ENCODE measurements at places on chromosomes 7 and 10.
A peak's percentile ranks its signal among the peaks of the same experiment; 100 is the strongest.

DNA sequence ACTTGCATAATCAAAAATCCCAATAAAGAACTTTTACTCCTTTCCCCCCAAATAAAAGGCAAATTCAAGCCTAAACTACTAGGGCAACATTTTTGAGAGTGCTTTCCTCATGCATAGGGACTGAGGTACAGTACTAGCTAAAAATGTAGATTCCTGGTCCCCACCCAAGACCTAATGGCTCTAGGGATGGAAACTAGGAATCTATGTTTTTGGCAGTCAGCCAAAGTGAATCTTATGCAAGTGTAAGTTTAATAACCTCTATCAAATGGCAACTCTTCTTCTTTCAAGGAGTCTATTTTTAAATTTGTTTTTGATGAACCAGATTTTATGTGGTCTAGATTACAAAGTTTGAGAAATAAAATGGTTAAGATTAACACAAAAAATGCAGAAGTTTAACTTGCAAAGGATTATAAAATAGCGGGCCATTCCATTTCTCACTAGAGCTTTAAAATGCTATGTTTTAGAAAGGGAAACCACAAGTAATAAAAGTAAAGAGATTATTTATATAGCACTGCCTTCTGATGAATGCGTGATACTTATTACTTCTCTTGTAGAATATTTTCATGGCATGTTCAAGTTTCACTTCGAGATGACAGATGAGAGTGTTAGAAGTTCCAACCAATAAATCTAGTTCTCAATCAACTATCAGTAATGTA lies 70.4 kb upstream of the MDFIC start:
- no peak for DNase-seq

DNA sequence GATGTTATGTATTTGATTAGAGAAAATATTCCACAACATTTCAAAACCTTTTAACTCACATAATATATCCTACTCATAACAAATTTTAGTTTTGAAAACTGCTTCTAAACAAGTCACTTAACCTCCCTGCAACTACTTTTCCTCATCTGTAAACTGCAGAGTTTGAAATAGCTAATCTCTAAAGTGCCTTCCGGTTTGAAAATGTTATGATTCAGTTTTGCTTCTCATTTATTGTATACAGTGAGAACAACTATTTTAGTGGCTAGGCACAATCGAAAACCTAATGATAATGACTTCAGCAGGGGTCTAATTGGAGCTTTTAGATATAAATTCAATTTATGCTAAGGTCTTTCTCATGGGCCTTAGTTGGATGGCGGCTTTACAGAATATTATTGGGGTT lies 30.7 kb upstream of the TEX47 start:
- no peak for DNase-seq

GRCh38 chr7:106062521-106062931 lies 49.6 kb downstream of the SYPL1 start:
- no peak for DNase-seq

- DNase-seq: no peak
Observed at GRCh38 chr10:89469517-89469916, 55.1 kb downstream of the IFIT5 start.

GRCh38 chr10:21507150-21507549 lies 18.3 kb downstream of the SKIDA1 start:
- peak; percentile 63 for DNase-seq

DNA sequence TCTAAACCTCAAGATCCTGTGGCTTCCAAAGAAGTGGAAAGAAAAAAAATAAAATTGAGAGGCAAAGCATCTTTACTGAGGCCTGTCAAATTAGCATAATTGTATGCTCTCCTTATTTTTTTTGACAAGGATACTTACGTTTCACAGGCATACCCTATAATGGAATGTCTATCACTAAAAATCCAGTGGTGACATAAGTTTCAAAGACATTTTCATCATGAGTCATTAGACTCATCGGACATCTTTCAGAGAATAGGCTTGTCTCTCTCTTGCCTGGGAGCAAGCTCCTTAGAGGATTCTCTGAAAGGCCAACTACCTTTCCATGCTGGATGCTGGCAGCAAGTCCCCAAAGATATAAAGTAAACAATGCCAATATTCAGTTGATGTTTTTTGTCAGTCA lies 380.7 kb upstream of the STEAP1 start:
- DNase-seq: no peak

DNA sequence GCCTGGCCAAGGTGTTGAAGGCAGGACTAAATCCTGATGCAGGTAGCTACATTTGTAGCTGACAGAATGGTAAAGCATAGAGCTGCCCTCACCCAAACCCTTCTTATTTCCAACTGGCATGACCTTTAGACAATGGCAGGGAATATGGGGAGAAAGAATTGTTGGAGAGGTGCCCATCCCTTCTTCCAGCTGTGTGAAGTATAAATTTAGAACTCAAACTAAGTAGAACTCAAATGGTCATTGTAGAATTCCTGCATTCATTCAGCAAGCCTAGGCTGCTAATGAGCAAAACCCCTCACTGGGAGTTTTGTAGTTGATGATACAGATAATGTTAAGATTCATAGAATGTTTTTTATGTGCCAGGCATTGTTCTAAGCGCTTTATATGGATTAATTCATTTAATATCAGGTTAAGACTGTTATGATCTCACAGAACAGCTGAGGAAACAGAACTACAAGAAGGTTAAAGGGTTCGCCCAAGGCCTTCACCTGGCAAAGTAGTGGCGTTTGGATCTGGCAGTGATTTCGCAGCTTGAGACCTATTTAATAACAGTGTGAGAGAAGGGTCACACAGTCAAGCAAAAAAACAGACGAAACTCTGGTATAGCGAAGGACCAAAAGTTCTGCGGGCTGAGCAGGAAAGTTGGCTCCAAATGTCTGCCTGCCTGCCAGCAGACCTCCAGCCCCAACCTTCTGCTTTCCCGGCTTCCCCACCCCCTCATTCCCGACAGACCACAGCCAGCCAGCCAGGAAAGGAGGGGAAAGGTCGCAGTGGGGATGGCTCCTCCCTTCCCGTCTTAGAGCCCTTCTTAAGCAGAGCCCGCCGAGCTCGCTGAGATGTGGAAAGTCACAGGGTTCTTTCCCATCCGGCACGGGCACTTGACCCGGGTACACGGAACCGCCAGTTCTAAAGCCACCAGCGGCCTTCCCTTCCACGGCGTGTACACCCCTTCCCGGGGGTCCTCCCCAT lies 1.6 kb upstream of the HILPDA start:
- no peak for DNase-seq

DNA sequence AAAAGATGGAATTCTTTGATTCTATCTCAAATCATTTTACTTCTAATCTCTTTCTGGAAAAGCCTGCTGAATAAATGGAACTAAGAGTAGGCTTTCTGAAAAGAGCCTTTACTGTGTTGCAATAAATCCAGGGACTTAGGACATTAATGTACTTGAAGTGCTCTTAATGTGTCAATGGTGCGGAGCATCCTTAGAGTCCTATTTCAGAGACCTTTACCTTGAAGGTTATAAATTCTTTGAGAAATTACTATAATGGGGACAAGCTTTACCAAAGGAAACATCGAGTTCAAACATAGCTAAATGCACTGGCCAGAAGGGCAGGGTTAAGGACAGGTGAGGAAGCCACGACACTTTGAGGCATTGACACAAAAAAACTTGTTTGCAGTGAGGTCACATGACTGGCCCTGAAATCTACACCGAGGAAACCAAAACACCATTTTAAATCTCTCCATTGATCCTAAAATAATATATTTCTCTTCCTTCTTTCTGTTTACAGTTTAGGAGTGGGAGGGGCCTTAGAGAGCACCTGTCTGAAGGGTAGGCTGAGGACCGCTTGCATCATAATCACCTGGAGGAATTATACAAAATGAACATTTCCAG lies 48.1 kb upstream of the EXOC6 start:
- DNase-seq: no peak

- DNase-seq: no peak
Observed at GRCh38 chr7:37354656-37355131, 94.0 kb downstream of the ELMO1 start.

DNA sequence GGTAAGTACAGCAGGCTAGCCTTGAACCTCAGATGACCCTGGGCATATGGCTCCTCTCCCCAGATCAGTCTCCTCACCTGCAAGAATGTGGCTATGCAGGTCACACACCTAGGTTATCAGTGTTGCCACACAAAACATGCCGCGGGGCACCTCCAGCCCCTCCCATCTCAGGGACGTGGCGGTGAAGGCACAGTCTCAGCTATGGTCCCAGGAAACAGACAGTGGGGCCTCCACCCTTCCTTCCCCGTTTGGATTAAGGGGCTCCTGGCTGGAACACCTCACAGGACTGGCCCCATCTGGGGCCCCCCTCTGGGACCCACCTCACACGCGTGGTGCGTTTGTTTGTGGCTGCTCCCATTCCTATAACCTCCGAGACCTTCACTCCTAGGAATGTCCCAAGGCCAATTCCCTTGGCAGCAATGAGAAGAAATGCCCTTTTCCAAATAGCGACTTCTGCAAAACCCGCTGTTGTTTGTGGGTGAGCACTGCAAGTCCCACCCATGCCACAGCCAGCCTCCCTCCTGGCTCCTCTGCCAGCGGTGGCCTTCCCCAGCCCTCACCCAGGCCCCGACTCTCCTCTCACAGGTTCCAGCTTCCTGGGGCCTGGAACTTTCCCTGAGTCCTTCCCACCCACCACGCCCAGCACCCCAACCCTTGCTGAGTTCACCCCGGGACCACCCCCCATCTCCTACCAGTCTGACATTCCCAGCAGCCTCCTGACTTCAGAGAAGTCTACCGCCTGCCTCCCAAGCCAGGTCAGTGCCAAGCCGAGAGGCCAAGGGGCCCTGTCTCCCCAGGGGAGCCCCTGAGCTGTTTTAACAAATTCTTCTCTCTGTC lies 17.1 kb downstream of the ZMIZ2 start:
- no peak for DNase-seq

GRCh38 chr10:408236-408635 lies 273.0 kb downstream of the ZMYND11 start:
- DNase-seq: no peak

- DNase-seq: no peak
Observed at GRCh38 chr10:5779730-5780129, 33.5 kb downstream of the GDI2 start.

- DNase-seq: no peak
Observed at GRCh38 chr10:54666192-54666591, 134.8 kb downstream of the PCDH15 start.

GRCh38 chr10:125992254-125992653 lies 95.9 kb downstream of the FANK1 start:
- DNase-seq: no peak

DNA sequence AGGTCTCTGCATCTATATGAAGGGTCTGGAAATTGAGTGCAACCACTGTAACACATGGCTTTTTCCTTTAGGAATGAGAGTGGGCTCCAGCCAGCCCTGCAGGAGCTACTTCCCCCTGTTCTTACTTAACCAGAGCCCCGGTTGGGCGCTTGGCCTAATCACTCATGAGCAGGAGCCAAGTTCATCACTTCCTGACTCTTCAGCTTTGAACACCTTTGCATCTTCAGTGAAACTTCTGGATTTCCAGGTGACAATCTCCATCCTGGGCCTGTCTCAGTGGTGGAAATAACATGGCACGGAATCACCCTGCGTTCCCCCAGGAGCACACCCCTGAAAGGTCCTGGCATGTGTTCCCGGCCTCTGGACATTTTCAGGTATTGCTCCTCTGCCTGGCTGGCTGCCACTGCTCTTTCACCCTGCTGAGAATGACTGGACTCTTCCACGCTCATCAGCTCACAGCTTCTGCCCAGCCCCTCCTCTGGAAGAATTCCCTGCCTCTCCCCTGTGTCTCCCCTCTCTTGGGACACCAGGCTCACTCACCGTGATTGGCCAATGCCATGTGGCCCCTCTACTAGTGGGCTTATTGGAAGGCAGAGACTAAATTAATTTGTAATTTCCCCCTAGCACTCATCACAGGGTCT lies 229.1 kb upstream of the GRB10 start:
- DNase-seq: peak; percentile 68

DNA sequence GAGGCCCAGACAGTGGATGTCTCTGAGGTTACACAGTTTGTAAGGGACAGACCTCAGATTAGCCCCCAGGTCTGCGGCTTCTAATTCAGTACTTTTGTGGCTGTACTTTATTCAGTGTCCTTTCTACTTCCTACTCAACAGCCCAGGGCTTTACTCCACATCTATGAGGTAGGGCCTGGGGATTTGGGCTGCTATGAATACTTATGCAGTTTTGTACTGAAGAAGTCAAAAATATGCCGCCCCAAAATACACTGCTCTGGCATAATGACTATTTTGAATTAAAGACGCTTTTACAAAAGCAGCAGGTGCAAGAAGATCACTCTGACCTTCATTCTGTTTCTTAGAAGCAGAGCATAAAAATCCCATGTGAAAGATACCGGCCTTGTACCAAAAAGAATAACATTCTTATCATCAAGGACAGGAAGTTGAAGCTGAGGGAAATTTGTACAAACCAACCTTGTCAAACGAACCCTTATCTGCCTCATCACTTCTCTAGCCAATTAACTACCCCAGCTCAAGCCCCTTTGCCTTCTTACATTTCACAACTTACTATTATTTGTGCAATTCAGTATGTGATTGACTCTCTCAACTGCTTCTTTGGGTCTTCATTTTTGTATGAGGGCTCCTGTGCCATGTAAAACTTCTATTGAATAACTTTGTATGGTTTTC lies 26.1 kb upstream of the TRUB1 start:
- DNase-seq: no peak

DNA sequence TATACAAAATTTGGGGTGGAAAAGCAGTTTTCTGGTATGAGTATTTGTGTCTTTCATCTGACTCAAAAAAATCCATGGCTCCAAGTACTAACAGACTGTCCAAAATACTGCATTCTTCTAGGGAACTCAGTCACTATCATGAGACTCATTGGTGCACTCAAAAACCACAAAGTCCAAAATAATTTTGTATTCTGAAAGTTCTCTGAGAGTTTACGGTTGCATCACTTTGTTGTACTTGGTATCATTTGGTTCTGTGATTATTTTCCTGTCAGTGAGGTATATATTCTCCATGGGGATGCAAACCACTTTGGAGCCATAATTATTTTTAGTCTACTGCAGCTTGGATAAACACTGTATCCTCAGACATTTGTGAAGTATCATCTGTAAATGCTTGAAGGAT lies 28.0 kb upstream of the CABCOCO1 start:
- DNase-seq: no peak

- no peak for DNase-seq
Observed at GRCh38 chr10:56880606-56881005, 519.5 kb upstream of the ZWINT start.

DNA sequence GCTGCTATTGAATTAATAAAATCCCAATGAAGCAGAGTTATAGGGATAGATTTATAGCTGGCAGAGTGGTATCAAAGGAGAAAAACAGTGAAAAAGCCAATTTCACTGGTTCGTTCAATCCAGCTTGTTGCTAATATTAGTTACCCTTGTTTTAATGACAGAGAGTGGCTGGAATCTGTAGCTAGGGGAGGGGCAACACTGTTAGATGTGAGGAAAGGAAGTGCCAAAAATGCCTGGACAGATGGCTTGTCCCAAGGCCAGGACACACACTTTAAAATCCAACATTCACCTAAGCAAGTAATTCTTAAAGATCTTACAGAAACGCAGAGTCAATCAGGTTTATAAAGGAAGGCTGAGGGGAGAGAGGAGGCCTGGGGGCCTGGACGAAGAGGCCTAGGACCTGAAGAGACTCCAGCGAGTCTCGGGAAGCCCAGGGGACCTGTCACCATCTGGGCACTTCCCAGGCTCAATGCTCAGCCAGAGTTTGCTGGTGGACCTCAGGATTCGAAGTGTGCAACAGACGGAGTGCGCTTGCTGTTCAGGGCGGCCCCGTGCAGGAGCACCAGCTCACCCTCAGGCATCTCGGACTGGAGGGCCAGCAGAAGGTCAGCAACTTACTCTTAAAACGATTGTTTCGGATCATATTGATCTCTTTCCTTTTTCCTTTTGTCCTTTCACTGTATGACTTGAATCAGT lies 36.7 kb downstream of the TMEM248 start:
- no peak for DNase-seq

GRCh38 chr7:5679048-5679812 lies 102.2 kb downstream of the RNF216 start:
- DNase-seq: no peak

- no peak for DNase-seq
Observed at GRCh38 chr10:77123330-77123729, 514.3 kb downstream of the KCNMA1 start.

Data from osteocyte (in vitro differentiated cells).